HuH-7.5 (cell line): ENCODE measurements at places on chromosomes 1 and 21.

GRCh38 chr1:26102526-26102925 is 9.1 kb upstream of the PDIK1L start:
- no peak for DNase-seq

DNA sequence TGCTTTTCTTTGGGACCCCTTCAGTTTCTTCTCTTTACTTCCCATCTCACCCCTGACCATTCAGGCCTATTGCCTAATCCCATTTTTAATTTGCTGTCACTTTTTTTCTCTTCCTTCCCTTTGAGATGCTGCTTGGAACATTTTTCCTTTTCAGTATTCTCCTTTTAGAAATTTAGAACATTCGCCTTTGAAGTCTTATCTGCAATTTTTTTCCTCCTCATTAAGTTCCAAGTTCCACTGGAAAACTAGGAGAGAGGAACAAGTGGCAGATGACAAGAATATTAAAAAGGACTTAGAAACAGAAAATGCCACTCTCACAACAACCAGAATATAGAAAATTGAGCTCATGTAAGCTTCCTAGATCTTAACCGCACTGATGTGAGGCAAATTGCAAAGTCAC is 126.6 kb downstream of the PSMG1 start:
- no peak for DNase-seq

DNA sequence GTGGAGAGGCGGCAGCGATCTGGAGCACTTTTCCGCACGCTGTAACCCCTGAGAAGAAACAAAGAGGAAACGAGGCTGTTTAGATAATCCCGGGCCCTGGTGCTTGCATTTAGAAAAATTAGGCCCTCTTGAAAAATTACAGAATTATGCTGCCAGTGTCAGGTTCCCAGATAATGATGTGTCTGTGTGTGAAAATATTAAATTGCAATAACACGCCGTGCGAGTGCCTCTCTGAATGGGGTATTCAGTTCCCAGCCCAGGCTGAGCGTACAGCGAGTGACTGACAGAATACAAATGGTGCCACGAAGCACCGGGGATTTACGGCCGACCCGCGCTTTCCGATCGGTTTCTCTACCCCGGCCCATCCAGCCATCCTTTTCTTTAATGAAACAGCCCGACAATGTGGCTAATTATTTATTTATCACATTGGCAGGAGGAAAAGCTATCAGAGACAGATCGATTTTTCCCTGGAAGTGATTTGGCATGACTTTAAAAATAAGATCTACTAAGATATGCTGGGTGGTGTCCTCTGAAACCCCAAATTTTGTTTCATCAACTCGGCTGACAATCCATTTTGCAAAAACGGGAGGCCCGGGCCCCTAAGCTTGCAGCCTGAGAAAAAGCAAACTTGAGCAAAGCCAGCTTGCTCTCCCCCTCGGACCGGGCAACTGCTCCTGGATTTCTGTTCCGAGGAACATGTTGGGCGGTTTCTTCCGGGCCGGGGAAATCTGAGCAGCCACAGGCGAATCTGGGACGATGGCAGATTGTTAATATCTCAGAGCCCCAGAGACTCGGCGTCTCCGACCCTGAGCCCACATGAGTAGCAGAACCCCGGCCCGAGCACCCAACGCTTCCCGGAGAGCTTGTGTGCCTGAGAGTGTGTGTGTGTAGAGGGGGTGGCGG is 11.3 kb downstream of the PRDM16 start:
- DNase-seq, result no peak

GRCh38 chr1:219264561-219264960 is 90.9 kb downstream of the LYPLAL1 start:
- DNase-seq, result no peak

GRCh38 chr1:58013237-58013636 is 533.3 kb downstream of the OMA1 start:
- DNase-seq, result no peak

DNA sequence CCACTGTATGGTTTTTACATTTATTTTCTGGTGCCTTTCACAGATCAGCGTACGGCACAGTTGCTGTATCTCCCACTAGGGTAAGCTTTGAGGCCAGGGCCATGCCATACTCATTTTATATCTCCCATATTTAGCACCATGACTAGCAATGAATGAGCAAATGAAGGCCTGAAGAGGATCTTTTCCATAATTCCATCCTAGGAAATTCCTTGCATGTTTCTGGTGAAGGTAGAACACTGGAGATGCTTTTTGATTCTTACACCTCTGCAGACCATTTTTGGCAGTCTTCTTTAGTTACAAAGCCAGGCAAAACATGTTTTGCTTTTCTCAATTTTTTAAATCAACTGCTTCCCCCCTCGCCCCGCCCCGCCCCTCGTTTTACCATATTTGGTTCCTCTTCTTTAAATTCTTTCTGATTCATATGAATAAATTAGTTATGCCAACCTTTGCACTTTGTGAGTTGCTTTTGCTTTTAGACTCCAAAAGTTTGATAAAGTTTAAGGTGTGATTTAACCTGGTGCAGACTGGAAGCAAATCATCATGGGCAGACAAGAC is 78.9 kb upstream of the AK4 start:
- DNase-seq, result no peak

GRCh38 chr1:38872401-38873026 is 634 bp downstream of the MYCBP start:
- no peak for DNase-seq

- DNase-seq, result no peak
These were observed 99.1 kb upstream of the RAB3GAP2 start for GRCh38 chr1:220371324-220371723.

DNA sequence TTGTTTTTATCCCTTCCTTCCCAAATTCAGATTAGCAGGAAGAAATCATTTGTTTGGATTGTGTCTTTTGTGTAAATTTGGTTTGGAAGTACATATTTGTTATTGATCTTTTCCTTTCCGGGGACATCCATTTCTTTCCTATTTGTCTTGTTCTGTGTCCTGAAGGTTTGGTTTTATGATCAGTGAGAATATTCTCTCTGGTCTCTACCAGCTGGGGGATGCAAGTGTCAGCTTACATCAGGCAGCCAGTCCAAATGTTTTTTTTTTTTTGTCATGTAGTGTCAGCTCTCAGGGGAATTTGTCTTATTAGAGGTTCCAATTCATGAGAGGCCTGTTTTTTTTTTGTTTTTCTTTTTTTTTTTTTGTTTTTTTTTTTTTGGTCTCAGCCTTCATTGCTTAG is 479.2 kb upstream of the LRRC7 start:
- DNase-seq, result no peak

DNA sequence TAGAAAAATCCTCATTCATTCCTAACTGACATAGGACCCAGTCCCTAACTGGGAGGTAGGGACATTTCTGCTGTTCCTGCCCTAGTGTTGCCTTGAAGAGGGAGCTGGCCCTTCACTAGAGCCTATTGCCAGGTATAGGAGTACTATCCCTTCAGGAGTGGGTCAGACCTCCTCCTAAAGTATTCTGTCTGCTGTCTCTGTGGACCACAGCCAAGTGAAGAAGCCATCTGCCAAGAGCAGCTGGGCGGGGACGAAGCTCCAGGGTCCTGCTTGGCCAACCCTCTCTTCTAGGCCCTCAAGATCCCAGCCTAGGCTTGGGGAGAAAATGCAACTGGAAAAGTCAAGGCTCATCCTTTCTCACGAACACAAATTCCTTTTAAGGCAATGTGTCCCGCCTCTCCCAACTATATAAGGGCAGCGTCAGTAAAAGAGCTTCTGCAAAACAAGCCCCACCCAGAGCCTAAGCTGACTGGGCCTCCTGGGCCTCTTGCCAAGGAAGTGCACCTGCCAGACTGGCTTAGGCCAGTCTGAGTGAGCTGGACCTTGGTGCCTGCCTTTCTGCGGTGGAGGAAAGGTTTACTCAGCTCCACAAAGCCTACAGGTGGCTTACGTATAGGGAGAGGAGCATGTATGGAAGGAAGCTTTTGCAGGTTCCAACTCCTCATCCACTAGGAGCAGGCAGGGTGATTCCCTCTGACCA is 638 bp upstream of the TUFT1 start:
- DNase-seq, result peak; percentile 59

- no peak for DNase-seq
These were observed 25.8 kb upstream of the MPZL1 start for GRCh38 chr1:167695756-167696561.

GRCh38 chr1:13760340-13760739 is 60.4 kb downstream of the PRDM2 start:
- no peak for DNase-seq

- DNase-seq, result no peak
These were observed 6.5 kb downstream of the DENND2D start for GRCh38 chr1:111193712-111194480.

- DNase-seq, result no peak
These were observed 179.3 kb downstream of the ETS2 start for GRCh38 chr21:38984982-38985567.

DNA sequence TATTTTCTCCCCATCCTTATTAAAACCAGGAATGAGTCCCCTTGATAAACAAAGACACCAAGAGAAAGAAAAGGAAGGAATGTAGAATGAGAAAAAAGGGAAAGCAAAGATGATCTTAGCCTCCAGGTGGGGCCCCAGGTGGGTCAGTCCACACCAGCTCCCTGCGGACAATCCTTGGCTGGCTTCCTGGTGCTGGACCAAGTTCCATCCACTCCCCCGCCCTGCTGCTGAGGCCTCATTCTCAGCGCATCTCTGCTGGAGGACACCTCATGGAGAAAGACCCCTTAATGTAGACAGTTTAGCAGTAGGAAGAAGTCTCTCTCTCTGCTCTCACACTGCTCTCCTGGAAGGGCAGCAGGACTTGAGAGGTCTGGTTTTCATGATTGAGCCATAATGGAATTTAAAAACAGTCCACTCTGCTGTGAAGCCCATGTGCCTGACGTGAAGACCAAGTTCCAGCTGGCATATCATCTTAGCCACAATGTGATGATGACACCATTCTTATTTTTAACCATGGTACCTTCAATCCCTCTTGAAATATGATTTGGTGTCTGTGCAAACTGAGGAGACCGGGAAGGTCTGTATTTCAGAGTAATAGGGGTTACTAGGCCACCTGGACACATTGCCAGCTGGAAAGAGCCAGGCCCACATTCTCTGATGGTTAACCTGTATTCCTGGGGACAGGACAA is 83.1 kb downstream of the WLS start:
- no peak for DNase-seq

DNA sequence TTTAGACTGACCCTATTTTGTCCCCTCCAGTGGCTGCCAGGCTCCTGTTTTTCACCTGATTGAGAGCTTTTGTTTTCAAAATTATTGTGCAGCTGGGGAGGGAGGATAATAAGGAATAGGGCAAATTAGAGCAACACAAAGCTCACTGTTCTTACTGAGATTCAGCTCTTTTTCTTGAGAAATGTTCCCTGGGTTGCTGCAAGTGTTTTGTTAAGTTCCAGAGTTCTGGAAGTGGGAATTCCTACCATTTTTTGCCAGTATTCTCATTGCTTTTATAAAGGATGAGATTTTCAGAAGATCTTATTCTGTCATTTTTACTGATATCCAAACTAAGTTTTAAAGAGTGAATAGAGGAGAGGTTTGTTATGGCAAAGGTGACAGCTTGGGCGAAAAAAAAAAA is 417.7 kb downstream of the SIPA1L2 start:
- no peak for DNase-seq

GRCh38 chr1:32635508-32636277 is 14.7 kb downstream of the ZBTB8OS start:
- DNase-seq, result no peak
